ENCODE measurements at places on chromosomes 4 and X.

DNA sequence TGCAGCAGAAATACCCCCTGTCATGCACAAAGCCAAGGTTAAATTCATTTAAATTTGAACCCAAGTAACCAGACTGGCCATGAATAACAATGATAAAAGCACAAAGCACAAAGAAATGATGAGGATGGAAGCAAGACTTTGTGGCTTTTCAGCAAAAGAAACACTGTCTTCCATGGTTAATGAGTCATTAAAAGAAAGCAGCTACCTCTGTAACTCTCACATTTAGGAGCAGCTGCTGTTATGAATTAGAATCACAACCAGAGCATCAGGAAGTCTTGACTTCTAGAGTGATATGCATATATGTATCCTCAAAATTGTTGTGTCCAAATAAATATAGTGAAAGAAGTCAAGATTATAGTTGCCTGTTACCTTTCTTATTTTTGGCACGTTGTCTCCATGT, 70.7 kb upstream of the RPS6KA6 start:
- no peak for DNase-seq

DNA sequence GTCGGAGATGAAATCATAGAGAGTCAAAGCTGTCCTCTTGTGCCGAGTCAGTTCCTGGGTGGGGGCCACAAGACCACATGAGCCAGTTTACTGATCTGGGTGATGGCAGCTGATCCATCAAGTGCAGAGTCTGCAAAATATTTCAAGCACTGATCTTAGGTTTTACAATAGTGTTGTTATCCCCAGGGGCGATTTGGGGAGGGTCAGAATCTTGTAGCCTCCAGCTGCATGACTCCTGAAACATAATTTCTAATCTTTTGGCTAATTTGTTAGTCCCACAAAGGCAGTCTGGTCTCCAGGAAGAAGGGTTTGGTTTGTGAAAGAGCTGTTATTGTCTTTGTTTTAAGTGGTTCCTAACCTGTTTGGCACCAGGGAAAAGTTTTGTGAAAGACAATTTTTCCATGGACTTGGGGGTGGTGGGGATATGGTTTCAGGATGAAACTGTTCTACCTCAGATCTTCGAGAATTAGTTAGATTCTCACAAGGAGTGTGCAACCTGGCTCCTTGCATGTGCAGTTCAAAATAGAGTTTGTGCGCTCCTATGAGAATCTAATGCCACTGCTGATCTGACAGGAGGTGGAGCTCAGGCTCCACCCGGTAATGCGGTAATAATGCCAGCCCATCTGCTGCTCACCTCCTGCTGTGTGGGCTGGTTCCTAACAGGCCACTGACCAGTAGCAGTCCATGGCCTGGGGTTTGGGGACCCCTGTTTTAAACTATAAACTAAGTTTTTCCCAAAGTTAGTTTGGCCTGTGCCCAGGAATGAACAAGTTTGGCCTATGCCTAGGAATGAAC, 29.2 kb downstream of the METAP1 start:
- no peak for DNase-seq

GRCh38 chr4:147824316-147824715, 92.4 kb downstream of the ARHGAP10 start:
- no peak for DNase-seq

DNA sequence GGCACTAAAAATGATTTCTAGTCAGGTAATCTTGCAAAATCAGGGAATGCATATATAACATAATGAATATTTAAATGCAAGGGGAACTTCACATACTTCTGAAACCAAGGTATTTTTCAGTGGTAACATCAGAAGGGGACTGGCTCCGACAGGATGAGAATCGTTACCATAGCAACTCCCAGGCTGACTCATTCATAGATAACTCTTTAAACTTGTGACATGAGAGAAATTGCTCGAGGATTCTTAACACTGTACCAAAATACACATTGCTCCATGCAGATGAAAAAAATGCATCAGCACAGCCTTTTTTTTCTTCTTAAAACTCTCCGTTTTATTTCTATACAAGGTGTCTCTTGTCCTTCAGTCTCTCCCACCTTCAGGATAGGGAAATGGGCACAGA, 114.3 kb downstream of the GABRB1 start:
- DNase-seq: peak; percentile 35

- DNase-seq: no peak
These were observed 107.6 kb downstream of the DCTD start for GRCh38 chr4:182809417-182810102.

- DNase-seq: no peak
These were observed 597.2 kb downstream of the GALNTL6 start for GRCh38 chr4:172410363-172410762.
